ENCODE measurements at places on chromosomes 11 and 22. TPM values are rescaled to one million over a fixed set of nuclear protein-coding genes. Genes with fewer than 3 reads are reported as not detected.

Gene OR5A1
- total RNA-seq = not detected

DNA sequence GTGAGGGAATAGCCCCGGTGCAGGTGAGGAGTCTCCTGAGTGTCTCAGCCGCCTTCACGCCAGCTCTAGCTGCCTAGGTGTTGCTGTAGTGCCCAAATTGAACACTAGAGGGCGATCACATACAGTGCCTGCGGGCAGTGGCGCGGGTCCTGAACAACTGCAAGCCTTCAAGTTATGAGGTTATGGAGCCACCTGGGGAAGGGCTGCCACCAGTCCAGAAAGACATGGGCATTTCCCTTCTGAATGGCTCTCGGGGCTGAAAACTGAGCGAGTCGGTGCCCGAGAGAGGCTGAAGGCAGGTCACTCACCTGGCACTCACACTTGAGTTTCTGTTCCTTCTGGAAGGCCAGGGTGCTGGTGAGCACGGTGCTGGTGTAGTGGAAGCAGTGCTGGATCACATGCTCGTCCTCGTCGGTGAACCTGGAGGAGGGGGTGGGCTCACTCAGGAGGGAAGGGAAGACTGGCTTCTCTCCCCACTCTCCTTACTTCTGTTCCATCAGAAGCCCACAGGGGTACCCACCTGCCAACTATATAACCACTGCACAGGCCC, 88.4 kb downstream of the PDE2A start:
- DNase-seq = peak; percentile 73

Gene TRIM49
- total RNA-seq = not detected

DNA sequence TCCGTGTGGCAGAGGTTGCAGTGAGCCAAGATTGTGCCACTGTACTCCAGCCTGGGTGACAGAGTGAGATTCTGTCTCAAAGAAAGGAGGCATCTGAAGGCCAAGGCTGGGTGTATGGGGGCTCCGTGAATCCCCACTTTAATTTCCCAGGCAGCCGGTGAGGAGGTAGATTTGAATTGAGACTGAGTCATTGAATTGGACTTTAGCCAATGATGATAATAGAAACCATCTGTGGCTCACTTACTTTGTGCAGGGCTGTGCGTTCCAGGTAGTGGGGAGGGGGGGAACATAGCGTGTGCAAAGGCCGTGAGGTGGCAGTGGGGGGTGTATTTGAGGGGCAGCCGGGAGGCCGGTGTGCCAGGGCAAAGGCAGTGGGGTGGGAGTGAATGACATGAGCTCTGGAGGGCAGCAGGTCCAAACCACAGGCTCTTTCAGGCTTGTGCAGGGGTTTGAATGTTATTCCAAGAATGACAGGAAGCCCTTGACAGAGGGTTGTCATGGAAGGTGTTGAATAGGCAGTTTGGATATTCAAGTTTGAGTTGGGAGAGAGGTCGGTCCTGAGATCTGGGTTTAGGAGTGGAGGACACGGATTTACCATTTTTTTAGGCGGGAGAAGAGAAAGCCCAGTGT, 6.1 kb downstream of the ARHGAP8 start:
- no peak for DNase-seq

DNA sequence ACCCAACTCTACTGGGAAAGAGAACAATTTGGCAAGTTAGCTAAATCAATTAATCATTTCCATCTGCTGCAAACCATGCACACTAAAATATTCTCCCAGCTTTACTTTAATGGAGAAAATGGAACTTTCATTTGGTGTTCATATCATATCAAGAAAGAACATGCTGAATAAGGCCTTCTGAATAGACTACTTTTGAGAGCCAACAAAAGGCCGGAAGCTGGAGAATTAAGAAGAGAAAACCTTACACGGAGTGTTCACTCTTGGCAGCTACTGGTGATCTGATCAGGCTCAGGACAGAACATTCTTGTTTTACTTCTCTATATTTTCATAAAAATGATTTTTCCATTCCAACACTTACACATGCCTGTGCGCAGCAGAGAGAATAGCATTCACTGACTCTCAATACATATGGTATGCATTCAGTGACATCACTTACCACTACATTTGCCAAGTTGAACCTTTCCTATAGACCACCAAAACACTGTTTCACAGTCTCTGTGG, 165.3 kb downstream of the TTC28 start:
- no peak for DNase-seq

Gene CLMP
- 0.17 TPM for total RNA-seq

Gene PDE2A
- total RNA-seq = 1.7 TPM

GRCh38 chr11:125457814-125458343, 38.2 kb downstream of the FEZ1 start:
- no peak for DNase-seq

DNA sequence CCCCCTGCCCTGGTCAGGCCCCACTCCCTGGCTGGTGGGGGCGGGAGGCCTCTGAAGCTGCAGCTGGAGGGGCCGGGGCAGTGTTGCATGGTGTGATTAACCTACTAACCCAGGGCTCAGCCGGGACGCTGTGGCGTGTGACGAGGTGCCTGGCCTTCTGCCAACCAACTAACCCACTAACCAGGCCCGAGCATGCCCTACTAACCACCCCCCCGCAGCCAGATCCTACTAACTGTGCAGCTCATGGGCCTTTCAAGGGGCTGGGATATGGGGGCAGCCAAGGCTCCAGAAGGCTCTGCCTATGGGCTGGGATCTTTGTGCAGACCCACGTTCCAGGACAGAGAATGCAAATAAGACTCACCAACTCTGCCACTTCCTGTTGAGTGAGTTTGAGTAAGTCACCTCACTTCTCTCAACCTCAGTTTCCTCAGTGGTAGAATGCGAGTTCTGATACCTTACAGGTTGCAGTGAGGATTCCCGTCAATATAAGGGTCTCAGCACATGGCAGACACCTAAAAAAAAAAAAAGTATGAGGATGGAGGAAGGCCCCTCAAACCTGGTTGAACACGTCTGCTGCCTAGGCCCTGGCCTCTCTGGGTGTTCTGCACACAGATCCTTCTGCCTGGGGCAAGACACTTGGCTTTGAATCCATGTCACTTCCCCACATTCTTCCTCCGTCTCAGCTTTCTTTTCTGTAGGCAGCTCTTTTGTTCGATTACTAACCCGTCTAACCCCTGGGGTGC, 14.1 kb downstream of the MIAT start:
- DNase-seq = peak; percentile 72

DNA sequence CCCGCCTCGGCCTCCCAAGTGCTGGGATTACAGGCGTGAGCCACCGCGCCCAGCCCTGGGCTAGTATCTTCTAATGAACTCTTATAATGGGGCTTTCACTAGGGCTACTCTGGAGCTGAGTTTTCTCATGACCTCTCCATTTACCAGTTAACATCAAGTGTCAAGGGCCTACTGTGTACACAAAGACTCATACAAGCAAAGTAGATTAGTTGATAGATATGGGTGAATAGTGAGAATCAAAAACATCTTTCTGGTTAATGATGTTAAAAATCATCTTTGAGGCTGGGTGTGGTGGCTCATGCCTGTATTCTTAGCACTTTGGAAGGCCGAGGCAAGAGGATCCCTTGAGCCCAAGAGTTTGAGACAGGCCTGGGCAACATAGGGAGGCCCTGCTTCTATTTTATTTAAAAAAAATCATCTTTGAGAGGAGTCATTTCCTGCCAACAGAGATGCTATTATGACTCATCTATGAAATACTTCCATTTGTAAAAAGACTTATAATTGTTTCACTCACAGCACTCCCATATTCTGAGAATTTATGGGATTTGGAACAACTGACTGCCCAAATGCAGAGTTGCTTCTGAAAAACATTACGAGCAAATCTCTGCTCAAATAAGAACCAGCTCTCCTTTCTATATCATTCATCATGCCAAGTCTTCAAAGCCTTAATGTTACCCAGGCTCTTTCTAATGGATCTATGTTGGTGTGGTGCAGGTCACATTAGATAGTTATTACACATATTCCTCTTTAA, 57.0 kb downstream of the GDPD4 start:
- no peak for DNase-seq

GRCh38 chr11:102853055-102853454, 9.6 kb upstream of the MMP3 start:
- DNase-seq = no peak

Gene OR5B21
- not detected for total RNA-seq

Gene KIF18A
- 29.2 TPM for total RNA-seq

GRCh38 chr11:35611741-35612140, 6.5 kb upstream of the FJX1 start:
- DNase-seq = no peak

Gene HORMAD2
- 0.12 TPM for total RNA-seq

DNA sequence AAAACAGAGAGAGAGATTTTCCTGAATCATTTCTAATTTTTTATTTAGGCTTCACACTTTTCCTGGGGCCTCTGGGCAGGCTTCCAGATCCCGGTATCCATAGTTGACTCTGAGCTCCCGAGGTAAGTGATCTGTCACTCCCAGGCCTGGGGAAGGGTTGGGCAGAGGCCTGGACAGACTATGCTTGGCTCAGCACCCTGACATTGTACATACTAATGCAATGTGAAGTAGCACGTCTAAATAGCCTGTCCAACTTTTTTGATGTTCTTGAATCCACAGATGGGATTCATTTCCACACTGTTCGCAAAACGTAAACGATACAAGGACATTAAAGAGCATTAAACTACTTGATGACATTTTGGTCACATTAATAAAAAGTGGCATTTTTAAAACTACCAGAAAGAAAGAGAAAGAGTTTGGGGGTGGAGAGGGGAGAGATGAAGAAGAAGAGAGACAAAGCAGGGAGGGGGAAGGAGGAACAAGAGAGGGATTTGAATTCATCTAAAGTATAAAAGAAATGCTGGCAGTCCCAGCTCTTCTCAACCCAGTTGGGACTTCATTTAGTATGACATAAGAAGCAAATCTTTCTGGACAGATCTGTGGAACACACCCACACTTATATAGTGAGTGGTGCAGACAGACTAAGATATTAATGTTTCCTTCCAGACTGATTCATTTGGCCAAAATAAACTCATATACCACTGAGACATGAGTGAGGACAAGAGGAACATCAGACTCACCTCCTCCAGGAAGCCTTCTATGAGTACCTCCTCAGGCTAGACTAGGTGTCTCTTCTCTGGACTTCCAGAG, 514.2 kb downstream of the SOX6 start:
- DNase-seq = no peak

Gene FAM168A
- total RNA-seq = 21.5 TPM

Gene TTLL1
- 11.0 TPM for total RNA-seq

DNA sequence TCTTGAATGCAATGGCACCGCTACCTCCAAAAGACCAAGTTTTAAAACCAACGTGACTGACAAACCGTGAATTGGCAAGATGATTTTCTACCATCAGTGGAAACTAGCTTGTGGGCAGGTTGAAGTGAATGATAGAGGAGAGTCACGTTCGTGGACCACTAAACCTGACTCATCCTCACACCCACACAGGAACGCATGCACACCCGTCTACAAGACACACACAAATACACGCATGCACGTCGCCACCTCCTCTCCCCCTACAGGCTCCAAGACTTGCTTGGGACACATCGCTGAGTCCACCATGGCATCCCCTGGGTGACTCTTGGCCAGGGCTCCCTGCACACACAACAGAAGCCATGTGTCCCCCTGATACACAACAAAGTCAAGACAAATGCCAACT, 14.4 kb downstream of the TMPRSS6 start:
- DNase-seq = peak; percentile 83

GRCh38 chr22:30299322-30299721, 10.0 kb upstream of the CASTOR1 start:
- no peak for DNase-seq

Gene C11orf65
- 1.5 TPM for total RNA-seq

- DNase-seq = no peak
Measured at GRCh38 chr11:71355281-71355680, 92.9 kb downstream of the DHCR7 start.

All from activated T-cell treated with anti-CD3 and anti-CD28 coated beads, Interleukin-2, amount 50 U/mL, for 72 hours (primary cell).